ENCODE measurements at places on chromosomes 2 and 18. TPM values are rescaled to one million over a fixed set of nuclear protein-coding genes. Genes with fewer than 3 reads are reported as not detected.

KCNS3 gene
- 19.0 TPM for total RNA-seq

SCYGR1 gene
- not detected for total RNA-seq

EPHA4 gene
- 21.2 TPM for total RNA-seq

DCDC2C gene
- not detected for total RNA-seq

LINC00305 gene
- total RNA-seq: not detected
